Activated CD4-positive, alpha-beta T cell treated with anti-CD3 and anti-CD28 coated beads, Interleukin-10, Interleukin-2, amounts not matched to agents 100 ng/mL and 50 ng/mL, durations not matched to agents 16 hours and 8 hours (primary cell): ENCODE measurements at places on chromosomes 1 and 21.

DNA sequence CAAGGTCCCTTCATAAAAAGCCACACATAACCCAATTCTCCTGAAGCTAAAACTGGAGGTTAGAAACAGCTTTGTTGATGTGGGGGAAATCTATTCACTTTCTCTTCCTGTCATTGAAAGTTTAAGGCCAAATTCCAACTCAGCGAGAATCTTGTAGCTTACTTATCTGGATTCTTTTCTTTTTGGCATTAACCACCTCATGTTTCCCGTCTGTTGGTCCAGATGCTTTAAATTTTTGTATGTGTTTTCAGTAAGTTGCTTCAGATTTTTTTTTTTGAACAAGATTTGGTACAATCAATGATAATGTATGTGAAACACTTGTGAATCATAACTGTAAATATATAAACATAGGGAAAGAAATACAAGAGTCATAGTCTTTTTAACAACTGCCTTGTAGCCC is 33.7 kb upstream of the NEK7 start:
- no peak for DNase-seq

DNA sequence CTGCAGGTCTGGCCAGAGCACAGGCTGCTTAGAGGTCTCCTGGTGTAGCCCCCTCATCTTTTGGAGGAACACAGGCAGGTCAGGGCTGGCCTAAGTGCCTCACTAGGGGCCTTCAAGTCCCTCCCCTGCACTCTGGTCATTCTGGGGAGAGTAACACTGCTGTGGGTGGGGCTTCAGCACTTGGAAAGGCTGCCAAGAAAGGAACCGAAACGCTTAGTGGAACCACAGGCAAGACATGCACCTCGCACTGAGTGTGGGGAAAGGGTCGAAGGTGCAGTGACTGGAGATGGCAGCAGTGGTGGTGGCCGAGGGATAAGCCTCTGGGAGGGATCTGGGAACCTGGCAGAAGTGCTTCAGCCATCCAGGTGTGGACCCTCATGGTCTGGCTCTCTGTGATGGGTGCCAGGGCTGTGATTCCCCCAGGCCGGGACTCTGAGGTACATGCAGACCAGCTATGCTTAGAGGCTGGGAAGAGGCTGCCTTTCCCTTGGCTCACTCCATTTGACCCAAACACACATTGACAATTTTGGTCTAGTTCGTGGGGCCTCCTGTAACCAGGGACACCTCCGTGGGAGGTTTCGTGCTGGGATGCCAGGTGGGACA is 182.9 kb upstream of the CSF3R start:
- DNase-seq = no peak

- no peak for DNase-seq
Measured at GRCh38 chr1:114208106-114208505, 54.4 kb upstream of the SYT6 start.

- no peak for DNase-seq
Measured at GRCh38 chr1:20726932-20727745, 5.4 kb downstream of the SH2D5 start.

GRCh38 chr1:63611231-63611630 is 18.0 kb downstream of the PGM1 start:
- no peak for DNase-seq

DNA sequence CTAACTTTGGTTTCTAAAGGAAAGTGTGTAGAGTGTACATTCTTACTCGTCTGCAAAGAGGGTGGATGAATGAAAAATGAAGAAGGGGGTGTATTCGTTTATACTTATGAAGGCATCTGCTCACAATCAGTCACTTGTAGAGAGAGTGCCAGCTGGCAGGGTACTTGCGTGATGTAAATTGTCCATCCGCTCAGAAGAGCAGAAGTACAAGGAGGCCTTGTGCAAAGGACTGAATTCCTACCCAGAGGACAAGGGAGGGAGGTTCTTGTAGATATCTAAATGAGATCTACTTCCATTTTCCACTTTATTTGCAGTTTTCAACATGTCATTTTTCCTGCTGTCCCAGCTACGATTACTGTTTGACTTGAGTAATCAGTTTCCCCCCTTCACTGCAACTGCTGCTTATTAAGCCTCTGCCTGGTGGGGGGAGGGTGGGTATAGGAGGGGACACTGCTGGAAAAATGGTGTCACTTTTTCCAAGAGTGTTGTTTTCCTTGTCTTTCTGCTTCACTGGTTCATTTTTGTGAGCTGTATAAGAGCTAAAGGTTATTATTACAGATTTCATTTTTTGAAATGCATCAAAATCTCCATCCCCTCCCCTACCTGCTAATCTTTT is 67.3 kb downstream of the LAMC1 start:
- DNase-seq = no peak

GRCh38 chr1:178470411-178470960 is 26.3 kb downstream of the CLEC20A start:
- no peak for DNase-seq

DNA sequence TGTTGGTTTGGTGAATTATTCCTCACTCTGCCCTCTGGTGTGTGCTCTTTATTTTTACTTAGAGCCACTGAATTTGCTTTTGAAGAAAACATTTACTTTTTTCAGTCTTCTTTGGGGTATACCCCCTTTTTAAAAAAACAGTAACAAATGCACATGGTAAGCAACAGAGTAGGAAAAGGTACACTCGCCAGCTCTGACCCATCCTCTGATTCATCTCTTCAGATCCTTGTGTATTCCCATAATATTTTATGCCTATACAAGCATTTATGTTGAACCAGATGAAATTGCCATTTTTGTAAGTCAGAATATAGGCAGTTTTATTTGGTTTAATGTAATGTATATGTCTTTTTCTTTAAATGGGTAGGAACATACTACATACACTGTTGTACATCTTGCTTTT is 28.3 kb downstream of the TTC3 start:
- no peak for DNase-seq

- no peak for DNase-seq
Measured at GRCh38 chr1:59317343-59317742, 20.4 kb downstream of the FGGY start.

DNA sequence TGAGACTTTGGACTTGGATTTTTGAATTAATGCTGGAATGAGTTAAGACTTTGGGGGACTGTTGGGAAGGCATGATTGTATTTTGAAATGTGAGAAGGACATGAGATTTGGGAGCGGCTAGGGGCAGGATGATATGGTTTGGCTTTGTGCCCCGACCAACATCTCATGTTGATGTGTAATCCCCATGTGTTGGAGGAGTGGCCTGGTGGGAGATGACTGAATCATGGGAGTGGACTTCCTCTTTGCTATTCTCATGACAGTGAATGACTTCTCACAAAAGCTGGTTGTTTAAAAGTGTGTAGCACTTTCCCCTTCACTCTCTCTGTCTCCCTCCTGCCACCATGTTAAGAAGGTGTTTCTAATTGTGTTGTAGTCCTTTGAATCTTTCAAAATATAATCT is 9.3 kb upstream of the PHGDH start:
- no peak for DNase-seq

DNA sequence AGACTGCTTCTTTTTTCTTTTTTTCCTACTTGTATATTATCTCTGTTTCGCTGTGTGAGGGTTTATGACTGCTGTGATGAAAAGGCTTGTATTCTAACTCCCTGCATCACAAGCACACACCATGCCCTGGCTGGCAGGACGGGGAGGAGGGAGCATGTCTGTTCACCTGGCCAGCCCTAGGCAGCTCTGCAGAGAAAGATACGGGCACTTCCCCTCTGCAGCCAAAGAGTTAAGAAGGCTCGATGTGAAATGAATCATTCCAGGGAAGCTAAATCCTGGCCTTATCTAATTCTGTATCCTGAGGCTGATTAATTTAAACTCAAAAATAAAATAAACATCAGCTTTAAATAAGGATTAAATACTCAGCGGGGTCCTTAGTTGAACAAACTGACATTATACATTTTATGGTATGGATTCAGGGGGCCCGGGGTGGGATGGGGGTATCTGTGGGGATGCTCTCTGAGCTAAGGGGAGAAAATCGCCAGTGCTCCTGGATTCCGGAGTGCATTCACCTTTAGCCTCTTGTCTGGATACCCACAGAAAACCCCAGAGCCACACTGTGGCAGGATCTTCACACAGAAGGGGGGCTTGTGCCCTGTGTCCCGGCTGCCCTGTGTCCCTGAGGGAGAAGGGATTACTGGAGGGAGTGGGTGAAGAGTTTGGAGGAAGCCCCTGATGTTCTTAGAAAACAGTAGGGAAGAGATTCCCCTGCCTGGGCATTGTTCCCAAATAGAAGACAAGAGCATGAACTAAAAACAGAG is 321.5 kb downstream of the NPHP4 start:
- DNase-seq = no peak

GRCh38 chr1:109877317-109877771 is 33.3 kb upstream of the CSF1 start:
- no peak for DNase-seq

DNA sequence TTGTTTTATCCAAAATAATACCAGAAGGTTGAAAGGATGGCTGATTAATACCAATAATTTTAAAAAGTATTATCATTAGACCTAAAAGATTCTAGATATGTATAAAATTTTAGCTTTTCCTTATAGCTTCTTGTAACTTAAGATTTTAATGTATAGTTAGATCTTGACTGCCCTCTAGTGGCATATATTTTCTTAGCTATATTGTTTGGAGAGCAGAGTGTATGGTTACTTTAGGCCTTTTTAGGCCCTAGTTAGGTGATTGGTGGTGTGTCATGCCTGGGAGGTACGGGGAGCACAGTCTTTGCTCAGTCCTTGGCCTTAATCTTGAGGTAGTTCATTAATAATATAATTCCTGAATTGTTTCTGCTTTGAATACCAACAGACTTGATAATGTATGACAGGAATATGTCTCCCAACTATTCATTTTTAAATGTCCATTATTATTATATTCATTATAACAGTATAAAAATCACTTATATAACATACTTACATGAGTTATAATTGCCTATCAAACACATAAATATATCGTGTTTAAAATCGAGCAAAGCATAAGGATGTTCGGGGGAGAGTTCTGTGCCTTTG is 328.4 kb downstream of the ZP4 start:
- peak; percentile 64 for DNase-seq

DNA sequence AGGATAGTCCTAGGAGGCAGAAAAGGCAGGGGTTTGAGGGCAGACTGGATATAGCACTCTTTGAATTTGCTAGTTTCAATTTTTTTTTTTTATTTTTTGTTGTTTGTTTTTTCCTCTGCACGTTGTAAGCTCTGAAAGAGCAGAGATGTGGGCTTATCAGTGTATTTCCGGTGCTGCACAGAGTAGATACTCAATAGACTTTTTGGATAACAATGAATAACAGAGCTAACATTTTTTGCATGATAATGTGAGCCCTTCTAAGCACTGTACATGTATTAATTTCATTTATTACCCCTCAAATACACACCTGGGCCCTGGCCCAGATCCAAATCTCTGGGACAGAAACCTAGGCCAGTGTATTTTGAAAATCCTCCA is 17.1 kb upstream of the PARP1 start:
- no peak for DNase-seq

GRCh38 chr1:65812065-65812464 is 19.4 kb downstream of the PDE4B start:
- DNase-seq = peak; percentile 95

DNA sequence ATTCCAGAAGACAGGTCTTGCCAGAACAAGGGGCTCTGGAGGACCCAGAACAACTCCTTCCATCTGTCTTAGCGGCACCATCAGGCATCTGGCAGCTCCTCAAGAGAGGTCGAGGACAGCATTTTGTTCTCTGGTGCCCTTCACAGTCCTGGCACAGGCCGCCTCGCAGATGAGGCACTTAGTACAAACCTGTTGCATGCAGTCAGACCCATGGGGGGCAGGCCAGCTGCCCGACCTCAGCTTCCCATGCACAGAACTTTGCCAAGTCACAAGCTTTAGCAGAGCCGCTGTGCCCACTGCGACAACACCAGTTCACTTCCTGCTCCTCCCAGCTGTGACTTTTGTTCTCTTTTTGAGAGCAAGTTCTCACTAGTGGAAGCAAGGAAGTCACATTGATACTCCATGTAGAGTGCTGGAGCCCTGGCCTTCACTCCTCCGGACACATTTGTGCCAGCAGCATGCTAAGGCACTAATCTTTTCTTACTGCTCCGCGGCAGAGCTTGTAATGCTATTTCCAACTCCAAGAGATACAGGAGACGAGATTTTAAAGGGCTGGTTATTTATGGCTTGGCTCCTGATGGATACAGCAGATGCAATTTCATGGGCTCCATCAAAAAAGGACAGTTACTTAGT is 44.6 kb downstream of the HMGB4 start:
- no peak for DNase-seq

- DNase-seq = no peak
Measured at GRCh38 chr1:58884706-58885661, 101.1 kb upstream of the JUN start.

DNA sequence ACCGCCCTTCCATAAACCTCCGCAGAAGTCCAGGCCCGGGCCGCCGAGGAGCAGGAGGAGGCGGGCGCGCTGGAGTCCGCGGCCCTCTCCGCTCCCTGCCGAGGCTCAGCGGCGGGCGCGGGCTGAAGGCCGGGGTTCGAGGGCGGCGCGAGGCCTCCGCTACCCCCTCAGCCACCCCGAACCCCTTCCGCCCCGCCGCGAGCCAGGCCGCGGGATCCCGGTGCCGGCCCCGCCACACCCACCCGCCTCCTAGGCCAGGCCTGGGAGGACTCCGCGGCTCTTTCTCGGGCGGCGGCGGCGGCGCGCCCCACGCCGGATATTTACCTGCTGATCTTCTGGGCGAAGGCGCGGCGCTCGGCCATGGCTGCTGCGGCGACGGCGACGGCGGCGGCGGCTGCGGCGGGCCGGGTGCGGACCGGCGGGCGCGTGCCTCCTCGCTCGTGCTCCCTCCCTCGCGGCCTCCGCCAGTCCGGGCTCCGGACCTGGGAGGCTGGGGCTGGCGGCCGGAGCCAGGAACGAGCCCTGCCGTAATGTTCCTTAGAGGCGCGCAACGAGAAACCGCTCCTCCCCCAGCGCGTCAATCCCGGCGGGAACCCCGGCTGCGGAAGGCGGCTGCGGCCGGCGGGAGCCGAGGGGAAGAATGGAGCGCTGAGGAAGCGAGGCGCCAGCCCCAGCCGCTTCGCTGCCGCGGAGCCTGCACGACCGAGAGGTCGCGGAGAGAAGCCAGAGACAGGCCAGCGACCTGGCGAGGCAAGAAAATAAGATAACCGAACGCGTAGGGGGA is at the start of gene DOCK7:
Gene DOCK7 (minus strand): TSS at position 484 of the 784 bp plus-strand sequence. CDS start 122 bp downstream, at position 362.
- DNase-seq = peak; percentile 59

DNA sequence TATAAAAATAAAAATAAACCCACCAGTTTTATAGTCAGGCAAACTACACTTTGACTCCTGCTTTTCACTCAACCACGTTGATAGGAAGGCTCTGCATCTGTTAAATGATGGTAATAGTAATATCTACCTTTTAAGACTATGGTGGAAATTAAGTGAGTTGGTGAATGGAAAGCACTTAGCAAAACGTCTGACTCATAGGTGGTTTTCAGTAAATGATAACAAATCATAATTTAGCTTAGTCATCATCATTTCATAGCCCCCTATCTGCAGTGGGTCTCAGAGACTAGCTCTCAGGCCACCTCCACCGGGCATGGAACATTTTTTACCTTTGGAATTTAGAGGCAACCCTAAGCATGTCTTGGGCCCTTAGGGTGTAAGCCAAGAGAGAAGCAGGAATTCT is 160.0 kb downstream of the PDE4B start:
- no peak for DNase-seq

- DNase-seq = peak; percentile 43
Measured at GRCh38 chr1:15836772-15837669, 10.5 kb upstream of the SPEN start.
